Omental fat pad (tissue), 4 donors: ENCODE measurements at places on chromosomes 12 and 14.

DNA sequence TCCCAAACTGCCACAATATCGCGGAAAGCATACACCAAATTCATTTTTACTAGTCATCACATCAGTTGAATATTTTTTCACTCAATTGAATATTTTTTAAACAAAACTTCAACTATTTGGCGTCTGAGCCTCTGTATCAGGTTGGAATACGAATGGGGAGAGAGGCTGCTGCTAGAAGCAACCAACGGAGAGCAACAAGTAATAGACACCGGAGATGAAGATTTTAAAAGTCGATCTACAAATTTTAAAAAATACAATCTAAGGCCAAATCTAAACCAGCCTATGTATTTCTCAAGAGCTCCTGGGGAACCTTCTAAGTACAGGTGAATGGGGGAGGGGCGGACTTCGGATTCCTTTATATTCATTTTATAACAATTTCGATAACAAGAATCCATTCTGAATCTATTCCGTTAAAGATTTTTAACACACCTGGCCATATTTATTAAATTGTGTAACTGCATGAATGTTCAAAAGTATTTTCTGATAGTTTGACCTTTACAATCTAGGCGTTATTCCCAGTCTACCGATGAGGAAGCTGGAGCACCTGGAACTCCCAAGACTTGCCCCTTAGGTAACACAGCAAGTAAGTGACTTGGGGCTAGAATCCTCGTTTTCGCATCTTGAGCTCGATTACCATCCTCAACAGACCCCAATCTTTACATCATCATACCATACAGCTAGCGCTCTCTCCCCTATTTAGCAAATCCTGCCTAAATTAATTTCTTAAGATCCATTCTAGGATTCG lies 1.2 kb downstream of the GNPNAT1 start:
- DNase-seq: no peak

- DNase-seq: no peak
Observed at GRCh38 chr12:131852551-131853299, 24.5 kb downstream of the MMP17 start.

- no peak for DNase-seq
Observed at GRCh38 chr12:60402996-60403395, 807.2 kb downstream of the SLC16A7 start.

DNA sequence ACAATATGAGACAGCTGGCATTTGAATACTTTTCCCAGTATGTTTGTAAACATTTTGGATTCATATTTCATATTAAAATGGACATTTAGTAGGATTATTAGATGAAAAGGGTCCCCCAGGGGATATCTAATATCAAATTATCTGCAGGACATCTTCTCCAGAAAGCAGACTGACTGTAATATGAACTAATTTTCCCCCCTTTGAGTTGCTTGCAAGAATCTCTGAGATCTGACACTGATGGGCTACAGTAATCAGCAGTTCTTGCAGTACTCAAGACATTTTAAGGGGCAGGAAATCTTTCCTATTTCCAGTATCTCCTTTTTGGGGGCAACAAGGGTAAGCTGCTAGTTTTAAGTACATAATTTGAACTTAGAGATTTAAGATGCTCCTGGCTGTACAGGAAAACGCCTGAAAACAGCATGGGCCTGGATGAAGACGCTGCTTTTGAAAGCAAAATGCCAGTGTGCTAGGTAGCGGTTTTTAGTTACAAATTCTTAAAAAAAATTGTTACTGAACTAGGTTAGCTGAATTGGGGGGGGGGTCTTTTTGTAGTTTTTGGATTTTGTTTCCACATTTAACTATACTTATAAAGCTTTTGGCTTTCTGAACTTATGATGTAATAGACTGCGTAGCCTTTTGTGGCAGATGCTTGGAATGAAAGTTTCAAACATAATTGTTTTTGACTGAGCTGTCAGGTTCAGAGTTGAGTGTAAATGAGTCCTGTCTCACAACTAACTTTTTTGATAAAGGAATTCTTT lies 2.2 kb downstream of the FRMD6 start:
- no peak for DNase-seq

DNA sequence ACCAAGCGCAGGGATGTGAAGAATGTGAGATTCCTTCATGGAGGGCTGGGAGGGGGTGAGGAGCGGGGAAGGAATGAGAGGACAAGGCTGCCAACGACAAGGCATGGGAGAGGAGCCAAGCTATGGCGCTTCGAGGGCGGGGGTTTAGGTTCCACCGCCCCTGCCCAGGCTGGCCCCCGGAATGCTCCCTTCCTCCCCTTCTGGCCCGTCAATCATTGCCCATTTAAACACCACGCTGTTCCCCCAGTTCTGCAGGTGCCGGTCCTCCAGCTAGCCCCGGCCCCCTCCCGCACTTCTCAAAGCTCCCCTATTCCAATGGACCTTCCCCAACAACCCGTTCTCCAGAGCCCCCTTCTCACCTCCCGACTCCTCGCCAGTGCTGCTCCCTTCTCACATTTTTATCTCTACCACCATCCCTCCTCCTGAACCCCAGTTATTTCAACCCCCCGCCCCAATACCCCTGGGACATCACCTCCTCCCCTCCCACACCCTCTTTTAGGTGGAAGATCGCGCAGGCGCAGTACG lies 428 bp downstream of the RNF41 start:
- no peak for DNase-seq

DNA sequence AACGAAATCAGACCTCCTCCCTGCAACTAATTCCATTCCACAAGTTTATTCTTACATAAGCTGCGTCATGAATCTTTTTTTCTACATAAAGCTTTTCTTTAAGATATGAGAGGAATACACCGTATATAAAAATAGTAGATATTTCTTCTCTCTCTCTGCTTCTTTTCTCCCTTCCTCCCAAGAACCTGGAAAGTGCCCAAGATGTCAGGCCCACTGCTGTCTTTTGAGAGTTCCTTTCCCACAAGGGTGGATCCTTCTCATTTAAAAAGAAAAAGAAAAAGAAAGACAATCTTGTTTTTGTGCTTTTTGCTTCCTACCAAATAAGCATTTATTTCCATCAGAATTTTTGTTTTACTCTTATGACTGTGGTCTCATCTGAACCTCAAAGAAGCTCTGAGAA lies 11.0 kb downstream of the TESPA1 start:
- no peak for DNase-seq

DNA sequence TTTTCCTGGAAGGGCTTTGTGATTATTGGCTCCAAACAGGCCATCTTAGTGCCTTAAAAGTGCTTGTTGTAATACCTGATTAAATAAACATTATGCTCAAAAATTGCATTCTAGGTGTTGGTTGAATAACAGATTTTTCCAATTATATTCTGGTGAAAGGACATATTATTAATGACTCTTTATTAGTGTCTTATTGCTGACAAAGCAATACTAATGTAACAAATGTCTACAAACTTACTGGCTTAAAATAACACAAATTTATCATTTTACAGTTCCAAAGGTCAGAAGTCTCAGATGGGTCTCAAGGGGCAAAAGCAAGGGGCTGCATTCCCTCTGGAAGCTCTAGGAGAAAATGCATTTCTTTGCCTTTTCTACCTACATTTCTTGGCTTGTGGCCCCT lies 86.9 kb upstream of the CPM start:
- DNase-seq: no peak

- no peak for DNase-seq
Observed at GRCh38 chr12:93727195-93727811, 50.1 kb downstream of the CRADD start.
